ENCODE measurements at places on chromosomes 6 and 20. TPM values are rescaled to one million over a fixed set of nuclear protein-coding genes. Genes with fewer than 3 reads are reported as not detected.

The TFAP2A gene
- total RNA-seq, result 1.3 TPM

The SIRPB1 gene
- 2.3 TPM for total RNA-seq

The POM121L2 gene
- total RNA-seq, result not detected

The BFSP1 gene
- total RNA-seq, result 2.7 TPM

- no peak for DNase-seq
Measured at GRCh38 chr6:73058736-73059135, 166.6 kb downstream of the KHDC1L start.

- DNase-seq, result peak; percentile 90
Measured at GRCh38 chr20:60424267-60424902, 466.2 kb downstream of the CDH26 start.

The TRAM2 gene
- 23.8 TPM for total RNA-seq

- no peak for DNase-seq
Measured at GRCh38 chr6:104862456-104862855, 2.7 kb upstream of the HACE1 start.

- no peak for DNase-seq
Measured at GRCh38 chr6:39517756-39518155, 195.3 kb upstream of the KCNK16 start.

DNA sequence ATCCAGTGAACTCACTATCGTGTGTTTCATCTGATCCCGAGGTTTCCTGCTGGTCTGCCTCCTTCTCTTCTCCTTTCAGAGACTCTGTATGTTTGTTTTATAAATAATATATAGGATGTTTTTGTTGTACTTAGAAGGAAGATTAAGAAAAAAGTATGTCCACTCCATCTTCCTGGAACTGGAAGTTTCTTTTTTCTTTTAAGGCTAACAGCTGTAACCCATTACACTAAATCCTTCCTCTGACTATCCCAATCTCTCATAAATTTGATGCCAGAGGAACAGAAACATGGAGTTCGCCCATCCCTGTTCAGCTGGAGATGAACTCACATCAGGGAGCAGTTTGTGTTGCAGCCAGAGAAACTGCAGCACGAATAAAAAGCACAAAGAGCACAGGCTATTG is 20.7 kb downstream of the RIPK1 start:
- DNase-seq, result no peak

DNA sequence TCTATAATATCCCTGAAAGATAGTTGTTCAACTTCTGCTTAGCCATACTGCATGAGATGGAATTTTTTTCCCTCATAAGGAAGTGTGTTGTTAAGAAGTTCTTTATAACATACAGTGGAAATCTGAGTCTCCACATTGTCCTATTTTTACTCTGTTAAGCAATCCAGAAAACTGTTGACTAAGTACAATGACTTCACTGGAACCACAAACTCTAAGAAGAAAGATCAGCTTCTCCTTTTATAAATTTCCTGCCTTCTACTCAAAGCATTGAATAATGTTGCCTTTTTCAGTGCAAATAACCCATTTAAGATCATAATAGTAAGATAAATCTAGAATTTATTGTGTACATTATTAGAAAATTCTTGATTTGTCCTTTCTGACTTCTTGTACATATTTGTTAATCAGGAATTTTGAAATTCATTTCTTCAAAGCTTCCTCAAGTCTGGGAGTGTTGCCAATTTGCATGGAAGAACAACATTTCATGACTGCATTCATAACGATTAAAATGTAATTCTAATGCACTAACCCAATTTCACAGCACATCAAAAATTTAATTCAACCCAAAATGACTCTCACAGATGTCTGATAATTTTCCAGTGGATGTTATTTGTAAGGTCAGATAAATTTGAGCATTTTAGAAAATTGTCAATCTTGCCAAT is 45.6 kb upstream of the ANKEF1 start:
- no peak for DNase-seq

- peak; percentile 94 for DNase-seq
Measured at GRCh38 chr20:38152621-38153221, 12.3 kb downstream of the TGM2 start.

DNA sequence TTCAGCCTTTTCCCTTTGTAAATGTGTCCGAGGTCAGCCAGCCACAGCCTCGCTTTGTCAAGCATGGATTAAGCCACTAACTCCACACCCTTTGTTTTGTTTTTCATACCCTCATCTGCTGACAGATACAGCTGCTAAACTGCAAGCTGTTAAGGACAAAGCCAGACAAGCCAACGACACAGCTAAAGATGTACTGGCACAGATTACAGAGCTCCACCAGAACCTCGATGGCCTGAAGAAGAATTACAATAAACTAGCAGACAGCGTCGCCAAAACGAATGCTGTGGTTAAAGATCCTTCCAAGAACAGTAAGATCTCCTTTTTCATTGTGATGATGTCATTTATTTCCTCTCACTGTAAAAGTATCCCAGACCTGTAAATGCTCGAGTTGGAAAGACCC is 269.3 kb downstream of the ARHGAP18 start:
- no peak for DNase-seq

- no peak for DNase-seq
Measured at GRCh38 chr6:44954281-44954680, 373.8 kb upstream of the RUNX2 start.

DNA sequence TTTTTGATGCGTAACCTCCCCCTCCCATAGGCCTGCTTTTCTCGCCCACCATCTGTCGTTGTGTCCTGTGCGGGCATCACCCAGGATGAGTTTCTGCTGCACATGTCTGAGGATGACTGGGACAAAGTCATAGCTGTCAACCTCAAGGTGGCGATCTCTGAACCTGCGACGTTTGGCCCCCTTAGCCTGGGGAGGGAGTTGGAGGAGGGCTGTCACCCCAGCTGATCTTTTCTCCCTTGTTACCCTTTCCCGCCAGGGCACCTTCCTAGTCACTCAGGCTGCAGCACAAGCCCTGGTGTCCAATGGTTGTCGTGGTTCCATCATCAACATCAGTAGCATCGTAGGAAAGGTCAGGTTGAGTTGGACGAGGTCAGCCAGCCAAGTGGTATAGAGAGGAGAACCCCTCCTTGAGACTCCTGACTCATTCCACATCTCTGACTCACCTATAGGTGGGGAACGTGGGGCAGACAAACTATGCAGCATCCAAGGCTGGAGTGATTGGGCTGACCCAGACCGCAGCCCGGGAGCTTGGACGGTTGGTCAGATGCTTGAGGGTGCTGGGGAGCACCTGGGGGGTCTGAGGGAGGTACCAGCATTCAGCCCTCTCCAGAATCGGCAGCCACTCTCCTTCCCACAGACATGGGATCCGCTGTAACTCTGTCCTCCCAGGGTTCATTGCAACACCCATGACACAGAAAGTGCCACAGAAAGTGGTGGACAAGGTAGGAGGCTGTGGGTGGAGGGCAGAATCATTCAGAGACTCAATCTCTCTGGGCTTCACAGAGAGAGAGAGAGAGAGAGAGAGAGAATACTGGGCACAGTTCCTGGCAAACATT is 954 bp downstream of the HSD17B8 start:
- no peak for DNase-seq

DNA sequence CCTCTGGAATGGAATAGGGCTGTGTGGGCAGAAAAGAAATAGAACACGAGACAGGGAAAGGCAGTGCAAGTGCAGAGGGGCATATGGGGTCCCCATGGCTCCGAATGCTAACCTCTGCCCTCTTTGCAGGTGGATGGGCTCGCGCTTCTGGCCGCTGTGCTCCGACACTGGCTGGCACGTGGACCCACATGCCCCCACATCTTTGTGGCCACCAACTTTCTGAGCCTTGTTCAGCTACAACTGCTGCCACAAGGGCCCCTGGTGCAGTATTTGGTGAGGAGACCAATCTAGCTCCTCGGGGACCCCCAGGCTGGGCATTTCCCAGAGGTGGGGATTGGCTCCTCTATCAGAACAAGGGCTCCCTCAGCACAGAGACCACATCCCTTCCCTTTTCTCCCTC is 1.1 kb upstream of the SAPCD1 start:
- DNase-seq, result no peak

The GABRR1 gene
- total RNA-seq, result not detected

DNA sequence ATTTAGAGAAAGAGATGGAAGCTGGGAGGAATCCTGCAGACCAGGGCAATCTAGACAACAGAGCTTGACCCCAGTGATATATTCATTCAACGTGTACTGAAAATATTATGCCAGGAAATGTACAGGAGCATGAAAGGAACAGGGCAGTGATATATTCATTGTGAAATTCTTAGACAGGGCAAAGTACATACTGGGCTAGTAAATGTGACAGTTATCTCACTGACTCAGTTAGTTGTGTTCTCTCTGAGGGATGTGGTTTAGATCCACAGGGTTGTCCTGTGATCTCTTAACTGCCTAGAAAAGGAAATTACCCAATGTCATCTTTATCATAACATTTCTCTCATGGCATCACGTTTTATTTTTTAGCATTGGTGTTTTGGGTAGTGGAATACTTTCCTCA is 891.3 kb downstream of the EYS start:
- DNase-seq, result no peak
